ENCODE measurements at places on chromosomes 12 and 14.

DNA sequence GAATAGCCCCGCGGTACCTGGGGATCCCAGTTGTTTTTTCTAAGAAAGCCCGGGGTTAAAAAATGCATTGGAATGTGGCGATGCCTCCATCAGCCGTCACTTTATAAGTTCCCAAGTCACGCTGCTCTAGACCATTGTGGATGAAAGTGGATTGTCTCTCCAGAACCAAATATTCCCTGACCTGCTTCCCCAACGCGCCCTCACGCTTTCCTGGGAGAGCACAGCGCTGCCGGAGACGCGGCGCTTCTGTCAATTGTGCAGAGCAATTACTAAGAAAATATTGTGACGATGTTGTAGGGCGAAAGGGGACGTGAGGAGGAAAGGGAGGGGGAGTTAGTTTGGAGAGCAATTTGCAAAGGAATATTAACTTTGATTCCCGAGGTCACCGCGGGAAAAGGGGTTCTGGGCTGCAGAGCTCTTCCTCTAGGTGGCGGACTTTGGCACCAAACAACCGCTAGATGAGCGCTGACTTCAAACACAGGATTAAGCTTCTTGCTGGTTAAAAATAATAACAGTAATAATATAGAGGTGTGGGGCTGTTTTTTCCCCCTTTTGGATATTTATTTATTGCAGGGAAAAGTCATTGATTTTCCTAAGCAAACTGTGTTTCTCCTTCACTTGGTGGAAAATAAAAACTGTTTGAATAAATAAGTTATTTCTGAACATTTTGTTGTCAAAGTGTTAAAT is 9.6 kb upstream of the FOXG1 start:
- no peak for DNase-seq

DNA sequence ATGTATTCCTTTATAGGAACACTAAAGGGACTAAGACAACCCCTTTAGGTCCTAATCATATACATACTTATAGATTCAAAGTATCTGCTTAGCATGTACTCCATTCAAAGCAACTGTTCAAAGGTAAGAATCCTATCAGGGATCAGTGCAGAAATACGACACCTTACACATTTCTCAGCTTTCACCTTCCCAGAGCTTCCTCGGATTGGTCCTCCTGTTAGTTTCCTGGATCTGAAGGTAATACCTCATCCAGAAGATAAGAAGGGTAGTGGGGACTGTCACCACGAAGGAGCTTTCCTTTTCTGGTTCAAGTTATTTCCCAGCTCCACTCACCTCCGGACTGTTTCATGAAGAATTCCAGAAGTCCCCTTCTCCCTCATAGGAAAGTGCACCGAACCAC is 38.0 kb downstream of the RCOR1 start:
- no peak for DNase-seq

GRCh38 chr14:99128185-99128584 is 143.8 kb downstream of the BCL11B start:
- no peak for DNase-seq

- no peak for DNase-seq
Observed at GRCh38 chr12:14264316-14264715, 101.2 kb upstream of the ATF7IP start.

DNA sequence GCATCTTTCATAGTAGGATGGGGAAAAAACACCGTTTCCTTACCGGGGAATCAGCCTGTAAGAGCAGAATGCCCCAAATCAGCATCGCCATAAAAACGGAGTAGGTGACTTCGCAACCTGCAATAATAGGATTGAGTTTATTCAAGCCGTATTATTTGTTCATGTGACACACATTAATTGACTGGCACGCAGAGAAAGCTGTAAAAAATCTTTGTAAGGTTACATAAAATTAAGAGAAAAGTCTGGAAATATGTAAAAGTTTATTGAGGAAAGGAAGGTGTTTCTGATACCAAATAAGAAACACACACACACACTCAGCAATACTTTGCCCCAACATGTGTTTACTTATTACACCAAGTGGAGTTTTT is 628 bp upstream of the CAPRIN2 start:
- DNase-seq: no peak

DNA sequence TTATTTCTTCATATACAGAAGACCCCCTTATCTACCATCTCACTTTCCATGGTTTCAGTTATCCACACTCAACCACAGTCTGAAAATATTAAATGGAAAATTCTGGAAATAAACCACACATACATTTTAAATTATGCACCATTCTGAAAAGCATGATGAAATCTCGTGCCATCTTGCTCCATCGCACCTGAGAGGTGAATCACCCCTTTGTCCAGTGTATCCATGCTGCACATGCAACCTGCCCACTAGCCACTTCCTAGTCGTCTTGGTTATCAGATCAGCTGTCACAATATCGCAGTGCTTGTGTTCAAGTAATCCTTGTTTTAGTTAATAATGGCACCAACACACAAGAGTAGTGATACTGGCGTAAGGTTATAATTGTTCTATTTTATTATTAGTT is 145.7 kb downstream of the C12orf42 start:
- no peak for DNase-seq

DNA sequence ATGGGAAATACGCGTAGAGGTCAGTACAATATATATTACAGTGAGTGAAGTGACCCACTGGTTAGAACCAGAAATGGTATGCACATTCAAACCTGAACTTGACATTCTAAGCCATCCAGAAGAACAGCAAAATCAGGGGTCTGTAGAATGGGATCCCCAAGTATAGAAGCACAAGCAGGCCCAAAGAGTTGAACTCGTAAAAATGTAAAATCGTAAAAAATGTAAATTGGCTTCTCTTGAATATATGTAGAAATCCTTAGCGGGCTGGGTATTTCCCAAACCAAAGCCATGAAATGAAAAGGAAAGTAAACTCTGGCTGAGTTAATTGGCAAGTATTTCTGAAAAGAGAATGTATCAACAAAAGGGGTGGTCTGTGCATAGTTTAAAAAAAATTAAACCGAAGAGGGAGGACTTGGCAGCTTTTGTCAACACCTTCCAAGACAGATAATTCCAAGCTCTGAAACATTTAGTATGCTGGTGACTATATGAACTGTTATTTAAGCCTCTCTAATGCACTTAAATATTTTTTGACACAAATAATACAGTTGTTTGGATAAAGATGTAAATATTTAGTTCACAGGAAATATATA is 1505.6 kb upstream of the FLRT2 start:
- no peak for DNase-seq

DNA sequence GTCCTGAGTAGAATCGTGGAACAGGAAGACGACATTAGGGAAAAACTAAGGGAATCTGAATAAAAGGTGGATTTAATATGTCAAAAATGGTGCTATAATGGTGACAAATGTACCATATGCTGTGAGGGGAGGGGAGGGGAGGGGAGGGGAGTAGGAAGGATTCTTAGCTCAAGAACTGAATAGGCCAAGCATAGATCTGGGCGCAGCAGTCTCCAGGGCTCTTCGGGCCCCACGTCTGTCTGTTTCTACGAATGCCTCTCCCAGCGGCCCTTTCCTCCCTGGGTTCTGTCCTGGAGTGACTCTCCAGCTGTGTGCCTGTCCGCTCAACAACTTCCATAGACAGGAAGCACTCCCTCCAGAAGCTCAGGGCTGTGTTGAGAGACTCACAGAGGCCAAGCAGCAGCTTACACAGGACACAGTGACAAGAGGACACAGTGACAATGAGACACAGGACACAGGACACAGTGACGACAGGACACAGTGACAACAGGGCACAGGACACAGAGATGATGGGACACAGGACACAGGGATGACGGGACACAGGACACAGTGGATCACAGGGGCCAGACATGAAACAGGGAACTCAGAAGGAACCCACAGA is 42.4 kb upstream of the PPP2R5C start:
- no peak for DNase-seq

GRCh38 chr12:84730561-84731162 is 181.9 kb downstream of the SLC6A15 start:
- no peak for DNase-seq

DNA sequence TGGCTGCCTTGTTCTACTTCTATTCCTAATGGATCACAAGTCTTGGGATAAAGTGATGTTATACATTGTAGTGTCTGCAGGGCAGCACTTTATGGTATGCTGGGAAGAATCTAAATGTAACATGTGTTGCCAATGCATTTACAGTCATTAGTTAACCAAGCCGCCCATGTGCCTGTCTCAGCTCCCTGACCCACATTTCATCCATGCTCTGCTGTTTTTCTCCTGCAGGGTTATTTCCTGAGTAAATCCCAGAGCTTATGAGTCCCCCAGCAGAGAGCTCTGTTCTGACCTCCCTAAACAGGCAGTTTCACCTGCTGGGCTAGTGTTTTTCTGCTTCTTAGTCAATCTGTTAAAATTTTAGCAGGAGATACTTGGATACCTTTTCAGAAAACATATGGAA is 4.4 kb upstream of the TMTC2 start:
- no peak for DNase-seq

DNA sequence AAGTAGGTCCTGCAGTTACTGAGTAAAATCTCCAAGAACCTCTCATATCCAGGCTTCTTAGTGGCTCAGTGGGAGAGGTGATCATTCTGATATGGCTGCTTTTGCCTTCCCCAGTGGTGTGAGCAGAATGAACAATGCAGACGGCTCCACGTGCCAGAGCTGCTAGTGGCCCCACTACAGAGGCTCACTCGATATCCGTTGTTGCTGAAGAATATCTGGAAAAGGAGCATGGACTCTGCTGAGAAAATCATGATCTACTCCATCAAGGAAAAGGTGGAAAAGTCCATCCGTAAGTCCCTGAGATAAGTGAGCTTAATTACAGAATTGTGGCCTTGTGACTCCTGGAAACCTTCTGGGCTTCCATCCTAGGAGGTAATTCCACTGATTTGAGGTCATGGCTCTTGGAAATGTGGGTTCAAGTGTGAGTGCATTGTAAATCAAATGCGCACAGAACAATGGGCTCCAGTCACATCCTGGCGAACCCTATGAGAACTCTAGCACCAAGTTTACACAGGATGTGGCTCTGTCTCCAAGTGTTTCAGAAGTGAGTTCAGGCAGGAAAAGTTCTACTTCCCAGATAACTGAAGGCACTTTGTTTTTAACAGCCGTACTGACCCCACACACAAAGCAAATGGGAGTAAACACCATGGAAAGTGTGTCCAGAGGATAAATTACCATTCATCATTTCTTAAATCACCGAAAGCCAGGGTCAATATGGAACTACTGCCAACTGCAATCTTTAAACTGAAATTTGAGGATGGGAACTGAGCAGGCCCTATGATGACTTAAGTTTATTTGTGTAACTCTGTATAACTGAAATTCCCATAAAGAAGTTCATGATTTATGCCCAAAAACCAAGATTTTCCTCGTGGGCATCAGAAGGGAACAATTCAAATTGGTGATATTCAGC is 51.4 kb downstream of the PLEKHG7 start:
- DNase-seq: no peak

DNA sequence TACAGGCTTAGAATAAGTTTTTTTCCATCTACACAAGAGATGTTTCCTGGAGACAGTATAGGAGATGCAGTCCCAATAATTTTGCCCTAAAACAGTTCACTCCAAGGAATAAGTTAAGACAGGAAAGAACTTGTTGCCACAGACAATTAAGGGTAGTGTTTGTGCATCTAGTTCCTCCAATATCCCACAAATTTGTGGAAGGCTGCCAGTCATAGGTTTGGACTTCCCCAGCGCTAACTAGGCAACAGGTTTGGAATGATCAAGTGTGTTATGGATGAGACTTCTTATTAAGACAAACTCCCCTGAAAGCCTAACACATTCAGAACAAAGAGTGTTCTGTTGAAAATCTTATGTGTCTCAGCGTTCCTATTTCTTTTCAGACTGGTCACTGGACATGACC is 611.0 kb downstream of the CCER1 start:
- DNase-seq: no peak

Data from T-cell (primary cell).